WTC11 (cell line): ENCODE measurements at places on chromosomes 2 and 18. TPM values are rescaled to one million over a fixed set of nuclear protein-coding genes. Genes with fewer than 3 reads are reported as not detected.

- H3K4me3 ChIP-seq, result peak overlapping the region; percentile 93
- peak overlapping the region; percentile 96 for H3K27ac ChIP-seq
- H3K4me1 ChIP-seq, result peaks cover 27% of the 10 kb centered on the region
- DNase-seq, result peak; percentile 33
- H3K27me3 ChIP-seq, result peaks cover 25% of the 10 kb centered on the region
Observed at GRCh38 chr2:88690591-88691338, 708 bp upstream of the RPIA start.

- peaks cover 10% of the 10 kb centered on the region for H3K4me1 ChIP-seq
- DNase-seq, result peak; percentile 16
- no peak overlapping the region for H3K4me3 ChIP-seq
- H3K27ac ChIP-seq, result no peak overlapping the region
Observed at GRCh38 chr2:29314816-29315571, 199.8 kb downstream of the CLIP4 start.

DNA sequence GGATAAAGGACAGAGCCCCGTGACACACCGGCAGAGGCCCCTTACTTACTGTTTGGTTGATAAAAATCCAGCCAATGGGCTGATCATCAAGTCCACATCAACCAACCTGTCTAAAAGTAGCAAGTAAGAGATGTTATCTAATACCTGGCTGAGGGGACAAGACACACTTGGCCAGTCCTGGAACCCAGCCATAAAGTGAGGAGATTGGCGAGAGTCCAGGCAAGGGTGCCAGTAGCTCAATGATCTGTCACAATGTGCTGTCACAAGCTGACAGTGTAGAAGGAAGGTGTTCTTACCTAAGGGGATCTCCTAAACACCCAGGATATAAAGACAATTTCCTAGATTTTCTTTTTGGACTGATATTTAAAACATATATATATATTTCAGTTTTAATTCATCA is 61.7 kb upstream of the IL1R2 start:
- H3K4me1 ChIP-seq, result no peaks in the 10 kb centered on the region
- H3K4me3 ChIP-seq, result no peak overlapping the region
- H3K27me3 ChIP-seq, result peaks cover 7% of the 10 kb centered on the region; the same call in 1 of the 2 replicates
- DNase-seq, result no peak
- peaks cover 31% of the 10 kb centered on the region for H3K36me3 ChIP-seq

DNA sequence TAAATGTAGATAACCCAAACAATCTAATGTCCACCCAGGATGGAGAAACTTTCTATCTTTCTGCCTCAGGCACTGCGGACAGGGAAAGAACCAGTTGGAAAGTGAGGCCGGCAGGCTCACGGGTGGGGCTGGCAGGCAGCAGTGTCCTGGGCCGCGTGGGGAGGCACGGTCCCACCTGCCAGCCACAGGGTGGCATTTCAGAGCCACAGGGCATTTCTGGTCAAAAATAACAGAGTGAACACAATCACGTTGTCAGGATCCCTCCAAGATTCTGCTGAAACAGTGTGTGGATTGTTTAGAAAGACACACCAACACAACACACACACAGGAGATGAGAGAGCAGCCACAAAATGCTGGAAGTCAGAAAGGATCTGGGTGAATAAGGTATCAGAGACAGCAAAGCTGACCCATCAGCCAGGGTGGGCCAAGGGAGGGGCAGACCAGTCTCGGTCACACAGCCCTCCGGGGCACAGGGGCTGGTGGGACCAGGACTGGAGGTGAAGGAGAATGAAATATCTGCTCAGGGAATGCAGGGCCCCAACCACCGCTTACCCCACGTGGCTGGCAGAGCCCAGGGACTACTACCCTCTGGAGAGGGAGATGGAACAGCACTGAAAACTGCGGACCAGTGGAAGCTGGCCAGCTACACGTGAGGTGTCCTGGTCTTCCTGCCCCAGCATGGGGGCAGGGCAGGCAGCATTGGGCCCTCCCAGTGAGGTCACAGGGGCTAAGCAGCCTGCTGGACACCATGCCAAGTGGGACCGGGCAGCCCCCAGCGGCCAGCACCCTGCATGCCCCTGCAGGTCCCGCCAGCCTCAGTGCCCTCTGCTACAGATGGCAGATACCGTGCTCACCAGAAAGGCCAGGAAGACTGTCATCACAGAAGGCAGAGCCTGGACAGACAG is 173.9 kb downstream of the HDAC4 start:
- H3K27me3 ChIP-seq, result no peaks in the 10 kb centered on the region
- H3K27ac ChIP-seq, result peak overlapping the region; percentile 78
- H3K4me3 ChIP-seq, result no peak overlapping the region
- peaks cover 62% of the 10 kb centered on the region for H3K4me1 ChIP-seq
- DNase-seq, result no peak

- no peak for DNase-seq
- H3K36me3 ChIP-seq, result no peaks in the 10 kb centered on the region
- no peak overlapping the region for H3K4me3 ChIP-seq
- H3K4me1 ChIP-seq, result peaks cover 4% of the 10 kb centered on the region
- H3K27me3 ChIP-seq, result peaks cover 8% of the 10 kb centered on the region
- H3K27ac ChIP-seq, result no peak overlapping the region
Observed at GRCh38 chr2:143473216-143473615, 344.0 kb downstream of the ARHGAP15 start.

DNA sequence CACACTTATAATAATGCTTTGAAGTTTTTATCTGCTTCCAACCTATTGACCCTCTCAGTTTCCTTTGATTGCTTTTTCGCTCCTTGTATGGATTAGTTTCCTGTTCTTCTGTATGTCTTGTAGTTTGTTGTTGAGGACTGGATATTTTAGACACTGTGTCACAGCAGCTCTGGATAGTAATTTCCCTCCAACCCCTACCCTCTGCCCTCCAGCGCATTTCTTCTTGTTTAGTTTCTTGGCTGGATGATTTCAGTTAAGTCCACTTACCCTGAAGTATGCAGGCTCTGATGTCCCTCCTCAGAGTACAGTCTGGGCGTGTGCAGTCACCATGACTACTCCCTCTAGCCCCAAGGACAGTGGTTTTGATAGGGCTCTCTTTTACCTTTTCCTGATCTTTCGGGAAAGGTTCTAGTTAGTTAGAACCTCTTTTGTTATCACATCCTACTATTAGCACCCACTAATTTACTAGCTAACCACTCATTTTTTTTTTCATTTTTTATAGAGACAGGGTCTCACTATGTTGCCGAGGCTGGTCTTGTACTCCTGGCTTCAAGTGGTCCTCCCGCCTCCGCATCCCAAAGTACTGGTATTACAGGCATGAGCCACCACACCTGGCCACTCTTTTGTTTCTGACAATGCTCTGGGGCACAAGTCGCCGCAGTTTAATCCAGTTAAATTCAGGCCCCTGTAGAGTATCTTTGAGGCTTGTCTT is 16.3 kb upstream of the LYG1 start:
- no peaks in the 10 kb centered on the region for H3K4me1 ChIP-seq
- H3K27me3 ChIP-seq, result no peaks in the 10 kb centered on the region
- peaks cover 42% of the 10 kb centered on the region for H3K36me3 ChIP-seq
- H3K27ac ChIP-seq, result no peak overlapping the region

GRCh38 chr2:230160112-230160660 is 59.6 kb downstream of the SP110 start:
- peaks cover 5% of the 10 kb centered on the region for H3K4me1 ChIP-seq
- H3K27ac ChIP-seq, result no peak overlapping the region
- DNase-seq, result peak; percentile 55
- no peak overlapping the region for H3K4me3 ChIP-seq
- no peaks in the 10 kb centered on the region; the same call in 1 of the 2 replicates for H3K27me3 ChIP-seq
- peaks cover 7% of the 10 kb centered on the region for H3K36me3 ChIP-seq

- H3K27me3 ChIP-seq, result peaks cover 4% of the 10 kb centered on the region; the same call in 1 of the 2 replicates
- no peak overlapping the region for H3K27ac ChIP-seq
- H3K4me3 ChIP-seq, result no peak overlapping the region
- DNase-seq, result no peak
Observed at GRCh38 chr2:176790468-176790867, 422.1 kb upstream of the HNRNPA3 start.

Gene TNFRSF11A
- 3.9 to 4.9 TPM (median 4.7 TPM) in 3 replicates for total RNA-seq

Gene KCNE4
- total RNA-seq, result 0.04 TPM in 1 of 3 replicates, not detected in the others
